ENCODE measurements at places on chromosomes 7 and 10.

DNA sequence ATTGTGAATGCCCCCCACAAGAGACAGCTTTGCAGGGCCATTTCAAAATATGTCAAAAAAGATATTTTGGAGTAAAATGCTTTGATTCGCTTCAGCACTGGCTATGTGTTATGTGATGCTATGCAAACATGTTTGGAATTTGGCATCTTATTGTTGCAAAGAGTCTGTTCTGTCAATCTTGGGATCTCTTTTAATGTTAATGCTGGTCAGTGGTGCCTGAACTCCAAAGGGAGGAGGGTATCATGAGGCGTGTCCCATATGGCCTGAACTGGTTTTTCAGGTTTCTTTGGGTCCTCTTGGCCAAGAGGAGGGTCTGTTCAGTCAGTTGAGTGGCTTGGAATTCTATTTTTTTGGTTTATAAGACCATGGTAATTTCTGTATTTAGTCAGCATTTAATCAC is 81.4 kb downstream of the HECW1 start:
- no peaks in the 10 kb centered on the region for H3K27me3 ChIP-seq
- no peaks in the 10 kb centered on the region for H3K36me3 ChIP-seq
- no peak overlapping the region for H3K4me3 ChIP-seq
- no peak for DNase-seq
- no peak overlapping the region for H3K27ac ChIP-seq

DNA sequence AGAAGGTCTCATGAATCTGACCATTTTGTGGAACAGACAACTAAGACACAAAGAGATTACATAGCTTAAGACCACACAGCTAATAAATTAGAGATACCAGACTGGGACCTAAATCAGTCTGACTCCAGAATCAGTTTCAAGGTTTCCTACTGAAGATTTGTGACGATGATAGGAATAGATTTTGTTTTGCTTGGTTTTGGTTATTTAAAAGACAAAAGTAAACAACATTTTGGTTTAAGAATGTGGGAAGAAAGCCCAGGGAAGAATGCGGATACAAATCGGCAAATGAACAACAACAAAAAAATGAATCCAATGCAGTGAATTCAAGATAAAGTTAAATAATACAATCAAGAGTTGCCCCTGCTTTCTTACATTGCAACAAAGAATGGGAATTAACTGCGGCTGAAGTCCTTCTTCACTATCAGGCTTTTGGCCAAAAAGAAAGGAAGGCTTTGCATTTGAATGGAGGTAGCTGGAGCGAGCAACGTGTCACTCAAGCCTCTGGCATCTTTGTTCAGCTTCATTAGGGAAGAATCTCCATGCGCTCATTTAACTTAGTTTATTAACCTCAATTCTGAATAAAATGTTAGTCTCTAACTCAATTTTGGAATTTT is 210.8 kb downstream of the ADAM12 start:
- no peaks in the 10 kb centered on the region for H3K4me1 ChIP-seq
- no peaks in the 10 kb centered on the region for H3K27me3 ChIP-seq
- no peaks in the 10 kb centered on the region for H3K36me3 ChIP-seq

DNA sequence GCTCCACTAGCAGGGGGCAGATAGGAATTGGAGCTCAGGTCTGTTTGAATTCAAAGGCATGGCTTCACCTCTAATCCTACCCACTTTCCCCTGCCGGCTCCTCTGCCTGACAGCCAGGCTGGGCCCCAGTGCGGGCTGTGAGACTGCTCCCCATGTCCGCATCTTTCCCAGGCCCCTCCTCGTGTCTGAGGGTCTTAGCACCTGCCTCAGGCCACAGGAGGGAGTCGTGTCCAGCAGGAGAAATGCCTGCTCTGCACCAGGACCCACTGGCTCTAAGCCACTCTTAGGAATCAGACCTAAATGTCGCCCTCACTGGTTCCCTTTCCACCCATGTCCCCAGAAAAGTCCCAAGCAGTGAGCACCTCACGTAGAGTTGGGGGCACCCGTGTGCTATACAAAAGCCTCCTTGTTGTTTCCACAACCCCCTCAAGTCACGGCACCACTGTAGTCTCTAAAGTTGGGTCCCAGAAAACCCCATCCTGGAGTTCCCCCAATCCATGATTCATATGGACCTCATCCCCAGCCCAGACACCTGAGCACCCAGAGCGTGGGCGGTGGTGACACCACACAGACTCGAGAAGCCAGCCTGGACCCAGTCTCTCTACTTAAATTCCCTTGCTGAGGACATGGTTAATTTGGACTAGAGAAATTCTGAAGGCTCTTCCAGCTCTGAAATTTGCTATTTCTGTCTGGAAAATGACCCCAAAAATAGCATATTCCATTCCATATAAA is 466.4 kb upstream of the ZMIZ1 start:
- H3K27me3 ChIP-seq = peaks cover 3% of the 10 kb centered on the region
- H3K36me3 ChIP-seq = no peaks in the 10 kb centered on the region
- no peak overlapping the region for H3K4me3 ChIP-seq
- no peak for DNase-seq

DNA sequence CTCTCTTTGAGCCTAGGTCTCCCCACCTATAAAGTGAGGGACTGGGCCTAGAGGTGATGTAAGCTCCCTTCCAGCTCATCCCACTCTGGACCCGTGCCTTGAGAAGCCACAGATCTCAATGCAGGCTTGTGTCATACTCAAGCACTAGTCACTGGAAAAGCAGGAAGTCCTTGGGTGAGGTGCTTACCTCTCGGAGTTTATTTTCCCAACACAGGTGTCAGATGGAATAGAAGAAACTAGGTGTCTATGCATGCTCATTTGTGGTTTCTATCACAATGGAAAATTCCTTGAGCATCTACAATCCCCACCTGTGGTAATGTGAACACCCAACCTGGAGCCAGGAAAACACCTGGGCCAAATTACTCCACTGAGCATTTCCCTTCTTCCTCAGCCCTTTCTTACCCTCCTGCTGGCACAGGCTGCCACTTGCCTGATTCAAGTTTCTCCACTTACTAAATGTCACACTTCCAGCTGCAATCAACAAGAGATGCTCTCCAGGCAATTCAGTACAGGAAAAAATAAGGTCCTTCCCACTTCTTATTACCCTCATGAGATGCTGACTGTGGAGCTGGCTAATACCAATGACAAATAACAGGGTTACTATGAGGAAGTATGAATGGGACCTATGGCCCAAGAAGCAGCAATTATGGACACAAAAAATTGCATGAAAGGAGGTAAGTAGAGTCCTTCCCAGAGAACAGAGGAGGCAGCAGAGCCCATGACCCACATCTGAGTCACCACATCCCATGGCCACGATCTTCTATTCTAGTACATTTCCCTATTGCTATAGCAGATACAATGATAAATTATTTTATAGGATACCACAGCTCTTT is 13.1 kb downstream of the LSM5 start:
- H3K36me3 ChIP-seq = no peaks in the 10 kb centered on the region
- no peaks in the 10 kb centered on the region for H3K4me1 ChIP-seq

GRCh38 chr10:127899766-127900387 is 7.0 kb upstream of the PTPRE start:
- H3K36me3 ChIP-seq = peaks cover 5% of the 10 kb centered on the region
- H3K27me3 ChIP-seq = peaks cover 36% of the 10 kb centered on the region
- no peak overlapping the region for H3K4me3 ChIP-seq
- no peak for DNase-seq
- H3K27ac ChIP-seq = no peak overlapping the region

- no peaks in the 10 kb centered on the region for H3K4me1 ChIP-seq
- no peak overlapping the region for H3K27ac ChIP-seq
- peaks cover 14% of the 10 kb centered on the region for H3K27me3 ChIP-seq
- no peak overlapping the region for H3K4me3 ChIP-seq
Observed at GRCh38 chr10:112221545-112221944, 38.0 kb upstream of the GPAM start.
